ENCODE measurements at places on chromosomes 3 and 15. TPM values are rescaled to one million over a fixed set of nuclear protein-coding genes. Genes with fewer than 3 reads are reported as not detected.

ROBO2 gene
- total RNA-seq = not detected

SGO1 gene
- total RNA-seq = 24.0 TPM

SYNM gene
- total RNA-seq = 2.8 TPM

GABRB3 gene
- not detected for total RNA-seq

TGM4 gene
- total RNA-seq = not detected

PARP6 gene
- total RNA-seq = 68.2 TPM

C3orf22 gene
- not detected for total RNA-seq

CD96 gene
- total RNA-seq = 287 TPM

PYGO1 gene
- total RNA-seq = not detected

PIERCE2 gene
- not detected for total RNA-seq
